Activated naive CD4-positive, alpha-beta T cell treated with Interleukin-2 at 50 U/mL for 16 hours (primary cell): ENCODE measurements at places on chromosomes 3 and 15.

GRCh38 chr3:50154476-50154839, 666 bp upstream of the SEMA3F start:
- DNase-seq, result no peak

GRCh38 chr3:132972333-132972732, 65.9 kb upstream of the TMEM108 start:
- no peak for DNase-seq

DNA sequence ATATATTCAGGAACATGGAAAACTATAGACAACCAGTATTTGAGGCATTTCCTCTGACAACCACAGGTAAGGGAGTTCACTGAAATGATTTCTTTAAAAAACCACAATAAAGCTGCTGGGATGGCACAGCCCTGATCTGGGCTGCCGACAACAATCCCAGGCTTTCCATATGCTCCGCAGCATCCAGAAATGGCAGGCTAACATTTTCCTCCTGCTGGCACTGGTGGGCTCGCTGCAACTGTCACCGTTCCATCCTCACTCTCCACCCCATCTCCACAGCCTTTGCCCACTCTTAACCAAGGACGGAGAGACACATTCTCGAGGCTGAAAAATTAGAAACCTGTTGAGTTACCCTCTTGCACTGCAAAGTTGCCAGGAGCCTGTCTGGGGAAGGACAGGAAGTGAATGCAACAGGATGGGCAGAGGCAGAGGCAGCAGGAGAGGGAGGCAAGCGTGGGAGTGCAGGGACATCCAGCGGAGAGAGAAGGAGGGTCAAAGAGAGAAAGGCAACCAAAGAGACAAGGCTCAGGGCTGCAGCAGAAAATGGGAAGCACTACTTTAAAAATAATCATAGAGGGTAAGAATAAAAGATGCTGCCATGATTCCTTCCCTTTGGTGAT, 79.0 kb upstream of the ARRDC4 start:
- no peak for DNase-seq

- DNase-seq, result no peak
Observed at GRCh38 chr3:153628591-153628990, 466.6 kb downstream of the RAP2B start.

- no peak for DNase-seq
Observed at GRCh38 chr3:157573780-157574378, 70.7 kb upstream of the VEPH1 start.

- no peak for DNase-seq
Observed at GRCh38 chr3:26353097-26353496, 269.5 kb upstream of the LRRC3B start.

DNA sequence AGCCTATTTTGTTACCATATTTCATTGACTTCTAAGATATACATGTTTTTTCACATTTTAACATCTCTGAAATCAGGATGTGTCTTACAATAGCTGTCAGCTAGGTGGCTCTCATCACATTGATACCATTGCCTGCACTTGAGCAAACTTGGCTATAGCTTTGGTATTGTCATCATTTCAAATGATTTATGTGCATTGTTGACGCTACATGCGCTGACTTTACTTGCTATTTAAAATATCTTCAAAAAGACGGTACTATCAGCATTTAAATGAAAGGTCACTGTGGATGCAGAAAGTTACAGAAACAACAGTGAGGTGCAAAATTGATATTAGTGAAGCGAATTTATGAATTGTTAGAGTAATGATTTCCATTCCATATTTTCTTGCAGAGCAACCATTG, 54.0 kb upstream of the ABHD2 start:
- DNase-seq, result no peak

DNA sequence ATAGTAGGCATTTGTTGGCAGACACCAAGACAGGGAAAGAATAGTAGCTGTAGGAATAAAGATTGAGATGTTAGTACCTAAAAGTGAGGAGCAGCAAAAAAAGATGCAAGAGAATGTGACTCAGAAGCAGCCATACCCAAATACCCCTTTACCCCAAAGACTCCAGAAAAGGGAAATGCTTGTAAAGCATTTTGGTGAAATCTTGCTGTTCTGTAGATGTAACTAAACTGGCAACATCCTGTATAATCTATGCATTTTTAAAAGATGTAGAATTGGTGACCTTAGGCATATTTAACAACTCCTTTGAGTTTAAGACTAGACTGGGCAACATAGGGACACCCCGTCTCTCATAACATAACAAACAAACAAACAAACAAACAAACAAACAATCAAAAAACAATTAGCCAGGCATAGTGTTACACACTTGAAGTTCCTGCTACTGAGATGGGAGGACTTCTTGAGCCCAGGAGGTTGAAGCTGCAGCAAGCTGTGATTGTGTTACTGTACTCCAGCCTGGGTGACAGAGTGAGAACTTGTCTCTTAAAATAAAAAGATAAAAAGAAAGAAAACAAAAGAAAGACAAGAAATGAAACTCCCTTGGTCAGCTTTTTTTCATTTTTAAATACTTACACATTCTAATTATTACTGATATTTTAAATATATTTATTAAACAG, 361.5 kb upstream of the KCNH8 start:
- no peak for DNase-seq

GRCh38 chr3:35690271-35690670, 50.9 kb downstream of the ARPP21 start:
- DNase-seq, result no peak

GRCh38 chr15:27175472-27176153, 204.6 kb downstream of the GABRG3 start:
- no peak for DNase-seq

DNA sequence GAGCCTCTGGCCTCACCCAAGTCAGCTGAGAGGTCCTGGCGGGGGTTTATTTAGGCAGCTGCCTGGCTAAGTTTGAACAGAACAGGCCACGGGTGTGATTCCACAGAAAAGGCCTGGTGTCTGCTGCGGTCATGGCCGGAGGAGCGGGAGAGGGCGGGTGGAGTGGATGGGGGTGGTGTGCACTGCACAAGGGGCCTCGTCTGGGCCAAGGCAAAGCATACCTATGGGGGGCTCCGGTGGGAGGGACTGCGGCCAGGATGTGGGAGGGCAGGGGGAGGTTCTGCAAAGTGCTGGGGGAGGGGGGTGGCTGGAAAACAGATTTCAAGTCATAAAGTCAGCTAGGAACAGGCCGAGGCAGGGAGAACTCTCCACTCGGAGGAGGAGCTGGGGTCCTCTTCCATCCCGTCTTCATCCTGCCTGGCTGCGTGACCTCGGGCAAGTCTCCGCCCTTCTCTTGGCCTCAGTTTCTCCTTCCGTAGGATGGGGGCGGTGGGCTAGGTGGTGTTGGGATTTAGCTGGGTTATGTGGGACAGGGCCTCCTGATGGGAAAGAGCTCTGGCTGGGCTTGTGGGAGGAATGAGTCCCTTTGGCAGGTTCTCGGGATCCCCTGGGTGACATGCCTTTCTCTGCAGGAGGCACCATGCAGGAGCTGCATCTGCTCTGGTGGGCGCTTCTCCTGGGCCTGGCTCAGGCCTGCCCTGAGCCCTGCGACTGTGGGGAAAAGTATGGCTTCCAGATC, 878 bp downstream of the ISLR start:
- no peak for DNase-seq

GRCh38 chr15:68385671-68386586, 46.0 kb downstream of the ITGA11 start:
- no peak for DNase-seq

GRCh38 chr3:193829781-193830180, 236.8 kb downstream of the OPA1 start:
- no peak for DNase-seq

DNA sequence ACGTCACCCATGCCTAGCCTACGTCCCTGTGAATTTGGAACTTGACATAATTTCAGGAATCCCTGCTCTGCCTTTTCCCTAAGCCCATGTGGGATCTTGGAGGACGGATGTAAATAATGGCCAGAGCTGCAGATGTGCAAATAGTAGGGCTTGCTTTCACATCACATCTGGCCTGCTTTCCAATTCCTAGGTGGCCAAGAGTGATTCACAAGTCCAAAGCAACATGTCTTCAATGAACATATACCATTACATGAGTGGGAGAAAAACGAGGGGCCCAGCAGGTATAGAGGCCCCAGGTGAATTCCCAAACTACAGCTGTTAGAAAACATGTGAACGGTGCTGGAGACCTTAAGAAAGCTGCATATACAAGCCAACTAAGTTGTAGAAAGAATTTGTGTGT, 214.6 kb downstream of the MAGI1 start:
- no peak for DNase-seq

GRCh38 chr3:16151109-16151508, 23.4 kb upstream of the GALNT15 start:
- DNase-seq, result no peak

- no peak for DNase-seq
Observed at GRCh38 chr3:15121936-15122335, 23.0 kb upstream of the RBSN start.

GRCh38 chr3:154119951-154120350, 1.2 kb upstream of the ARHGEF26 start:
- DNase-seq, result no peak

GRCh38 chr3:189099031-189099471, 72.7 kb upstream of the TPRG1 start:
- DNase-seq, result no peak

DNA sequence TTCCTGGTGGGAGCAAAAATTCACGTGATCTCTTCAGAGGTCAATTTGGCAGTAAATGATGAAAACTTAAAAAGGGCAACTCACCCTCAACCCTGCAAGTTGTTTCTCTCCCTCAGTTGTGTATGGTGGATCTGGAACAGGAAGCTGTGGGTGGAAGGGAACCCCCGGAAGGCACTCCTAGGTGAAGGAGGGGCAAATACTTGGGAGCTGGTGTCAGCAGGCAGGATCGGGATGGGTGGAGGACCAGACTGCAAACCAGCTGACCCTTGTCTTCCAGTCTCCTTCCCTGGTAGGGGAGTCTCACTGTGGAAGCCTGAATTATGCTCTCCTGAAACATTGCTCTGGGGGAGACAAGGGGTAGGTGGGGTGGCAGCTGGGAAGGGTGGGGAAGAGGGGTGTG, 33.5 kb downstream of the PRR23E start:
- DNase-seq, result no peak

DNA sequence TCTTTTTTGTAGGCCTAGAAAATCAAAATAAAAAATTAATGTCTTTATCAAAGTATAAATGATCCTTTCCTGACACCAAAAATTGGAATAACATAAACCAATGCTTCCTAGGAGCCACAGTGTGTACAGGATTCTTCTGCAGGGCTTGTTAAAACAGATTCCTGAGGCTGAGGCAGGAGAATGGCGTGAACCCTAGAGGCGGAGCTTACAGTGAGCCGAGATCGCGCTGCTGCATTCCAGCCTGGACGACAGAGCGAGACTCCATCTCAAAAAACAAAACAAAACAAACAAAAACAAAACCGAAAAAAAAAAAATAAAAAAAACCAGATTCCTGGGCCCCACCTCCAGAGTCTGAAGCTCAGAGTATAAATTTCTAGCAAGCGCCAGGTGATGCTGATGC, 78.0 kb downstream of the PEX5L start:
- DNase-seq, result no peak

- DNase-seq, result no peak
Observed at GRCh38 chr3:107740992-107741896, 218.5 kb downstream of the BBX start.

DNA sequence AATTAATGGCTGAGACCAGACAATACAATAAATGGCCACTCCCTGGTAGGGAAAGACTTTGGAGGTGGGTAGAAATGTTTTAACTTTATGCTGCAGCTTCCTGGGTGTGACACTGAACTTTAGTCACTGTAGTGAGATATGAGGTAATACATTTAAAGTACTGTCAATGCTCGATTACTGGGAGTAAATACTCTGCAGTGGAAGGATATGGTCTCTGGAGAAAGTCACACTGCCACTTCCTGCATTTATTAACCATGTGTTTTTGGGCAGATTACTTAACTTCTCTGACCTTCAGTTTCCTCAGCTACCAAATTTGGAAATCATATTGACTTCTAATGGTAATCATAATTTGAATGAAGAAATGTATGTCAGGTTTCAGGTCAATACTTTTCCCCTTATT, 317.1 kb upstream of the TGFBR2 start:
- DNase-seq, result no peak

DNA sequence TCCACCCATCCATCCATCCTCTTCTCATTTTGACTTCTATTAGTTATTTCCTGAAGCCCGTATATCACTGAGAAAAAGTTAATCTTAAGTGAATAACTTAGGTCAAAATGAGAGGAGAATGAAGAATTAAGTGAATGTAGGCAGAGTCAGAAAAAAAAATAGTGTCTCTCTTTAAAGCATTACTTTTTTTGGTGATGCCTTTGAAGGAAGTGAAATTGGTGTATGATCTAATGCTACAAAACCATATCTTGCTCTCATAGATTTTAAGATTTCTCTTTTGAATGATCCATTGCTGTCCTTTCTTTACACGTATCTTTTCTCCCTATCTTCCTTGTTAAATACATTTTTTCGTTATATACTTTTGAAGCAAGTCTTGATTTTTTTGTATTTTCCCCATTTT, 23.4 kb downstream of the FNDC3B start:
- DNase-seq, result no peak

DNA sequence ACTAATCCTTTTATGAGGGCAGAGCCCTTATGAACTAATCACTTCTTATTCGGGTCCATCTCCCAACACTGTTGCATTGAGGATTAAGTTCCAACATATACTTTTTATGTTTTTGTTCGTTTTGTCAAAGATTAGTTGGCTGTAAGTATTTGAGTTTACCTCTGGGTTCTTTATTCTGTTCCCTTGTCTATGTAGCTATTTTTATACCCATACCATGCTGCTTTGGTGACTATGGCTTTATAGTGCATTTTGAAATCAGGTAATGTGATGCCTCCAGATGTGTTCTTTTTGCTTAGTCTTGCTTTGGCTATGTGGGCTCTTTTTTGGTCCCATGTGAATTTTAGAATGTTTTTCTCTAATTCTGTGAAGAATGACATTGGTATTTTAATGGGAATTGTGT, 166.4 kb upstream of the KCNMB2 start:
- DNase-seq, result no peak

GRCh38 chr3:33170531-33170930, 48.1 kb downstream of the SUSD5 start:
- DNase-seq, result no peak
